ENCODE measurements at places on chromosomes 11 and 22. TPM values are rescaled to one million over a fixed set of nuclear protein-coding genes. Genes with fewer than 3 reads are reported as not detected.

NDUFS8 gene
- total RNA-seq: 246 TPM

SCGB2A2 gene
- total RNA-seq: not detected

DAGLA gene
- total RNA-seq: 4.7 TPM

OR52E8 gene
- not detected for total RNA-seq

HBG1 gene
- not detected for total RNA-seq

LUZP2 gene
- total RNA-seq: 0.33 TPM

KCNJ11 gene
- 1.3 TPM for total RNA-seq

OR4C6 gene
- not detected for total RNA-seq

ARHGAP42 gene
- total RNA-seq: 27.9 TPM

TREH gene
- not detected for total RNA-seq

POU2AF1 gene
- not detected for total RNA-seq

PARVA gene
- 45.9 TPM for total RNA-seq

BARX2 gene
- 0.07 TPM for total RNA-seq

RASD2 gene
- 1.4 TPM for total RNA-seq

PLAAT5 gene
- total RNA-seq: 0.14 TPM

SPINDOC gene
- 41.4 TPM for total RNA-seq

GGTLC3 gene
- not detected for total RNA-seq

SYT7 gene
- total RNA-seq: 15.9 TPM

VWCE gene
- 8.3 TPM for total RNA-seq

ZBTB16 gene
- total RNA-seq: 0.08 TPM

CTTN gene
- 324 TPM for total RNA-seq

CCDC73 gene
- 0.07 TPM for total RNA-seq

GLYAT gene
- total RNA-seq: not detected

TRPM5 gene
- not detected for total RNA-seq

NXPE4 gene
- not detected for total RNA-seq

KCNK4 gene
- total RNA-seq: not detected

RFPL2 gene
- not detected for total RNA-seq

GRK2 gene
- total RNA-seq: 46.4 TPM

SLC5A4 gene
- 0.79 TPM for total RNA-seq

MUC5AC gene
- not detected for total RNA-seq

SF3B2 gene
- 181 TPM for total RNA-seq

CADM1 gene
- 41.7 TPM for total RNA-seq

DERL3 gene
- 0.54 TPM for total RNA-seq

SEC14L2 gene
- total RNA-seq: 36.0 TPM

PHF21B gene
- 4.2 TPM for total RNA-seq

CD81 gene
- total RNA-seq: 263 TPM

KCNK7 gene
- total RNA-seq: not detected

SPDYC gene
- not detected for total RNA-seq

TPCN2 gene
- 8.9 TPM for total RNA-seq

RPL27A gene
- total RNA-seq: 1,513 TPM

BATF2 gene
- 1.1 TPM for total RNA-seq

LRRC74B gene
- not detected for total RNA-seq

ZW10 gene
- 25.2 TPM for total RNA-seq

All from kidney epithelial cell (primary cell).